ENCODE measurements at places on chromosomes 6 and 20.

DNA sequence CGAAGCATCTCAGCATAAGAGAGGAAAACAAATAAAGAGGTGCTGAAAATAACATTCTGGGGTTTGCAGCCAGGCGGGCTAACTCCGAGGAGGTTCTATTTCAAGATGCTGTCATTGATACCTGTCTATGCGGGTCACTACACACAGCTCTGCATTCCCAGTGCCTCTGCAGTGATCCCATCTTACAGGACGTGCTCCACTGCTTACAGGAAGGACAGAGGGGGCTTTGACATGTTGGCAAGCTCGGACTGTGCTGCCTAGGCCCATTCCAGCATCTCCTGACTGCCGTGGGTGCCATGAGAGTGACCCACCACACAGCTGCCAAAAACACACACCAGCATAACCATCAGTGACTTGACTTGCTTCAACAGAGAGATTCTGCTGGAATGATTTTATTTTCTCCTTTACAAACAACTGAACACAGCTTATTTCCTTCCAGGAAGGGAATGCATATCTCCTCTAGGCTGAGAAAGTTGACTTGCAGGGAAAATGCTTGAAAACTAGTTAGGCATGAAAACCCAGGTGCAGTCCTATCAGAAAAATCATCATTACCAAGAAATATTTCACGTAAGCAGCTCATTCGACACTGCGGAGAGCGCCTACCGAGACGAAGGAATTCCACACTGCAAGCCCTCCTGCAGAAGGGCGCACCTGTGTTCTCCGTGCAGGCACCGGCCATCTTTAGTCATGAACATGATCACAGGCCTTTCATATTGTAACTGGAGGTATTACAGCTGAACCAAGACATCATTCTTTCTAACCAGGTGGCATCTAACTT is 62.5 kb downstream of the RAMACL start:
- no peak for DNase-seq

DNA sequence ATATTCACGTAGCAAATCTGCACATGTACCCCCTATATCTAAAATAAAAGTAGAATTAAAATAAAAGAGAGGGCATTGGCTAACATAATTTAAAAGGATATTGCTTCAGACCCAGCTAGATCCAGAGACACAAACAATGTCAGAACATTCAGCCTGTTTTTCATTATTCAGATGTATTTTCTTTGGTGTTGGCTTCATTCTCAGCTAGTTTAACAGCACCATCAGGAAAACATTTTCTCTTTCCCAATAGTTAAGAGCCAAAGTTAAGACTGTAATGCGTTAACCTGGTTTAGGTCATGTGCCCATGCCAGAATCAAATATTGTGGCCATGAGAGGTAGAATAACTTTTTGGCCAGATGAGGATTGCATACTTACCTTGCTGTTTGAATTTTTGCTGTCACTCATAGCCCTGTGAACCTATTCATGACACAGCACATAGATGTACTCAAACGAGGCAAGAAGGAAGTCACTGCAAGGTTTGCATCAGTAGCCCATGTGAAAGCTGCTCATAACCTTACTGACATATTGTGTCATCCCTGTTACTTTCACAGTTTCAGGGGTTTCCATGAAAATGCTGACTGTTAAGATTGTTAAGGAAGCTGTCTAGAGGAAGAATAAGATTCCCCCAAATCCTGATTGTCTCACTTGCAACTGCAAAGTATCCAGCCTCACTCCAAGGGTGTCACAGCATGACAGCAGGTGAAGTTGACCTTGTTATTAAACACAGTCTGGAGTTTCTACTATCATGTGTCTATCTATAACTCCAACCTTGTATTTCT is 233.1 kb downstream of the PACRG start:
- DNase-seq, result no peak

- peak; percentile 88 for DNase-seq
Measured at GRCh38 chr6:25556516-25556915, 95.5 kb upstream of the SCGN start.

DNA sequence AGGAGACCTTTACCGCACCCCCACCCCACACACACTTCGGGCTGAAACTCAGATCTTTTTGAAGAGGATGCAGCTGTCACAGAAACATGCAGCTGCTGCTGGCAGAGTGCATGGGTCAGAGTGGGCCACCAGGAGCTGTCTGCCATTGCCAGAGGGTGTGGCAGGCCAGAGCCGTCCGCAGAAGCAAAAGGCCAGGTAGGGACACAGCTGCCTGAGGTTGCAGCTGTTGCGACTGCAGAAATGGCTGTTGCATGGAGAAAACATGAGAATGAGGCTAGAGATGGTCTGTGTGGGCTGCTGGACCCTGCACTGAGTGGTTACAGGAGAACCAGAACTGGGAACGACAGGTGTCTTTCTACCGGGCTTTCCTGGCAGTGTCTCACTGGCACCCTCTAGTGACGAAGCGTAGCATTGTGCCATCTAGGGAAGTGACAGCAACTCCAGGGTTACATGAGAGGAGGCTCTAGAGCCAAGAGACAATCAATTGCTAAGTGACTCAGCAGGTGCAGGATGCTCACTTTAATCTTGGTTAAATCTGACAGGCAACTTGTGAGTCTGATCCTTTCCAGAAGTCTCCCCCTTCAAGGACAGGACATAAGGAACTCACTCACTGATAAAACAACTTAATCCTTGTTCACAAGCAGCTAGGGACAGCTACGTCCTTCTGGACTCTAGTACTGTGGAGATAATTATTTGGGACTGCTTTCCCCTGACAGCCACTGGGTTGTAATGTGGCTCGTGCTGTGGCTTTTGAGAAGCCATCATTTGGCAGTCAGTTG is 29.1 kb upstream of the SERPINB9 start:
- DNase-seq, result peak; percentile 92

- DNase-seq, result no peak
Measured at GRCh38 chr6:108685970-108686369, 125.3 kb downstream of the FOXO3 start.

- no peak for DNase-seq
Measured at GRCh38 chr6:162245830-162246420, 481.6 kb downstream of the PRKN start.

DNA sequence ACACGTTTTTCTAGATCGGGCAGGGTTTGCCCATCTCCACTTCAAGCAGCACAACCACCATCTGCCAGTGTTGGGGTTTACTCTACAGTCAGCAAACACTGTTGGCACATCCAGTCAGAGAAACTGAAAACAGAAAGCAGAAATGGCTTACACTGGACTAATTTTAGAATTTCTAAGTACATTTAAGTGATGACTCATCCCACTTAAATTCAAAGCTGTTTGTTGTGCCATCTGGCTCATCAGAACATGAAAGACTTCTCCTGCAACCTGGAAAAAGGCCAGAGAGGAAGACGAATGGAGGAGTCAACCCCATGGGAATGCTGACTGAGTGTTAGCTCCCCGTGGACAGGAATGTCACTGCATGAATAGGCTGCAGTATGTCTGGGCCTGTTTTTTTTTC is 21.8 kb downstream of the FAM209B start:
- DNase-seq, result no peak

GRCh38 chr20:45218124-45218523 is 3.0 kb upstream of the SEMG2 start:
- no peak for DNase-seq

DNA sequence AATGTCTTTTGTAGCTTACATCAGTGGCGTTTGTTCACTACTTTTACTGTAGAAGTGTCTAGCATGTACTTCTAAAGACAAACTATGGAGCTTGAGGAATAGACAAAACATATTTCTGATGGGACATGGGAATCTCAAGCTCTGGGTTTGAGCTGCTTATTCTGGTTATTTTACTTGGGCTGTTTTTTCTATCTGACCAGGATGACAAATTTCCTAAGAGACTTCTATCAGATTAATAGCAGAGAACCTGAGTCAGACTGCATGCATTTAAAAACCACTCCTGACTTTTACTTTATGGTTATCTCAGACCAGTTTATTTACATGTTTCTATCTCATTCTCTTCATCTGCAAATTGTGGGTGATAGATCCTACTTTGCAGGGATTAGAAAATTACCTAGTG is 1282.3 kb upstream of the GJE1 start:
- DNase-seq, result no peak

DNA sequence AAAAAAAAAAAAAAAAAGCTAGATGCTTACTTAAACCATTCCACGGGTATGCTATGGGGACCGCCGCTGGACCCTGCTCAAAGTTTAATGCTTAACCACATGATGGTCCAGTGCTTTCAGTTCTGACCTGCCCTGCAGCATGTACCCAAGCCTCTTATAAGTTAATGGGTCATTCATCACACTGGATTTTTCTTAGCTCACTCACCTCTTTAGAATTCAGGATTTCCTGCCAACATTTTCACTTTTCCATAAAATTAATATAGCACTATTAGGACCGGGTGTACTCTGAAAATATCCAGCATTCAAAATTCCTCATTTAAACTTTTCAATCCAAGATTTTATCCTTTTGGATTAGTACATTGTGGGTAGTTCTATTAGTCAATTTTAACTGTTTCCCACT is 140.8 kb downstream of the ALDH8A1 start:
- no peak for DNase-seq

- DNase-seq, result no peak
Measured at GRCh38 chr6:137870308-137870644, 3.2 kb downstream of the TNFAIP3 start.

GRCh38 chr20:34791289-34792020 is 34.0 kb downstream of the NCOA6 start:
- no peak for DNase-seq

GRCh38 chr6:3724451-3725144 is 26.9 kb downstream of the PXDC1 start:
- no peak for DNase-seq

DNA sequence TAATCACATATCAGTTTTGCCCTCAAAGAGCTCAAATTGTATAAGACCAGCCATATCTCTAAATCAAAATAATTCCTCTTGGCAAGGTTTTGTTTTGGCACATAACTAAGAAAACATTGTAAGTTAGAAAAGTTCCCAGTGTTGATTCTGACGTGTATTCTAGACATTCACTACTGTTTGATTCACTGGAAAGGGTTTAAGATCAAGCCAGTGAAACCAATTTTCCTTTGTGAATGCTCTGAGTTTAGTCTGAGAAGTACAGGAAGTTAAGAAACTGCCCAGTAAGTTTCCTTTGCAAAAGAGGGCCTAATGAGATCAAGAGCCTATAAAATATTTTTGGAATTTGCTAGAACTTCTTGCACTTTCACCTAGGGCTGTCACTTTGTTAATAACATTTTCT is 143.0 kb downstream of the FNDC1 start:
- no peak for DNase-seq

DNA sequence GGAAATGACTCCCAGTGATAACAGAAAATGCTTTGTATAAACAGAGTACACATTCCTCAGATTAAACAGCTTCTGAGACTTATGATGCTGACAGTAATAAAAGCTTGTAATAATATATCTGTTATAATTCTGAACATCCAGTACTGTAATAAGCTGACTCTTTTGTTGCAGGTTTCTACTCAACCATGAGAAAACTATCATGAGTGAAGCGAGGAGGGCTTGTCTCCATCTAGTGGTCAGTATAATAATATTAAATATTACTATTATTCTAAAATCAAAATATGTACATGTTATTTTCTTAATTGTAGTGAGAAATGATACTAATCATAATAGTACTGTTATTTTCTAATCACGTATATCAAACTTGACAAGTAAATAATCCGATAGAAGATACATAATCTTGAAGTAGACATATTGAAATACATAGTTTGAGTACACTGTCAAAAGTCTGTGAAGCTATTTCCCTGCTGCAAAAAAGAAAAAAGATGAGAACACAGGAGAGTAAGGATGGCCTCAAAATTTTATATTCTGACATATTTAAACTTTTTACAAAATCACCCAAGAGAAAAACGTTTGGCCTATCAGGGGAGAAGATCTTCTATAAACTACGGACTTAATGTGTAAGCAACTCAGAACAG is 183.1 kb downstream of the MOXD1 start:
- DNase-seq, result no peak

- DNase-seq, result no peak
Measured at GRCh38 chr6:75220357-75220756, 14.5 kb upstream of the COL12A1 start.

DNA sequence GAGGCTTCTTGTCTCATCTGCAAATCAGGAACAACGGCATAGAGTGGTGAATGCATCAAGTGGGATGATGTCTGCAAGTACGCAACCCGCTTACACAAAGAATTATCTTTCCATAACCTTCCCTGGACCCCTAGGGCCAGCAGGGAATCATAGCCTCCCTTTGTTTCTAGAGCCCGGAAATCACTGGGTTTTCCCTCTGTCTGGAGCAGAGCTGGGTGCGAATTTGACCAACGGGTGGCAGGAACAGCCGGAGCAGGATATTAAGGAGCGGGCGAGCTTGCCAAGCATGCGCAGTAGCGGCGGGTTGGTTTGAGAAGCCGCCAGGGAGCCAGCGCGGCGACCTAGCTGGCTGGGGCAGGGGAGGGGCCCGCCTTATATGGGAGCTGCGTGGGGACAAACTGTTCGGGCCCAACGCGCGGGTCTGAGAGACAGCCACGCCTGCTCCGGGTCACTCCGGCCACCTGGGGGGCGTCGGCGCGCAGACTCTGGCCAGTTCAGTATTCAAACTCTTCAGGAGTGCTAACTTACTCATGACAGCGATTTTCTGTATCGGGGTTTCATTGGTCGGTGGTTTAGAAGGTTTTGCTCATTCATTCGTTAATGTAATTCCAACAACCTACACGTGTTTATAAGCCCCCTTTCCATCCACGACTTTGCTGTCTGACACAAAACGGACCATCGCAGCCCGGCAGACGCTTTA is 1.6 kb upstream of the KIF16B start:
- DNase-seq, result peak; percentile 82

GRCh38 chr6:155313602-155314091 is 637 bp downstream of the TFB1M start:
- peak; percentile 39 for DNase-seq

DNA sequence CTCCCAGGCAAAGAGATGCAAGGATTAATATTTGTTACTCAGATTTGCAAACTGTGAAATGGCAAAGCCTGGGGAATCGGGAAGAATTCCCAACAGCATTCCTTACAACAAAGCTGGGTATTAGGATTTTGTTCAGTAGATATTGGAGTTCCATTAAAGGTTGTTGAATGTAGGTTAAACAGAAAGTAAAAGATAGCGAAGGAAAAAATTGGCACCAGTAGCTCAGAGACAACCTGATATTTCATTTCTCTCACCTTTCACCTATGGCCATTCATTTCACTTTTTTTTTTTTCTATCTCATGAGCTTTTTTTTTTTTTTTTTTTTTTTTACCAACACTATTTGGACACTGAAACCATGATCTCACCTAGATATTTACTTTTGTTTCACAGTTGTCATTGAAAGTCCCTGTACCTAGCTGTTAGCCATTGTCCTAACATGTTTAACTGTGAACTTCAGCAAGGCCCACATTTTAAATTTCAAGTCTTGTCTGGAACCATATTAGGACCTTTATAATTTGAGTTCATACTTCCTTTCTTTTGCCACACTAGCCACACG is 552.5 kb downstream of the HAO1 start:
- no peak for DNase-seq

DNA sequence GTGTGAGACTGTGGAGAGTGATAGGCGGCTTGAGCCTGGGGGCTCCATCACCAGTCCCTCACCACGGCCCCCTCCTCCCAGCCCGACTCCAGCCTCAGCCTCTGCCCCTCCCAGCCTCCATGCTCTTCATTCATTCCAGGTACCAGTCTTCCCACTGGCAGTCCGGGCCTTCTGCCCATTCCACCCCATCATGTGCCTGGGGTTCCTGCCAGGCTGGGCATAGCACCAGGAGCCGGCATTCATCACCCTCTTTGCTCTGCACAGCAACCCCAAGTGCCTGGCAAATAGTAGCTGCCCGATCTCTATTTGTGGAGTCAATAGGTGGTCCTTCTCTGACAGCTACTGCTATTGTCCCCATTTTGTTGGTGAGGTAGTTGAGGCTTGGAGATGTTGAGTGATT is 39.6 kb upstream of the GTSF1L start:
- DNase-seq, result no peak
